ENCODE measurements at places on chromosomes 12 and 14.
A peak's percentile ranks its signal among the peaks of the same experiment; 100 is the strongest.

GRCh38 chr12:120687578-120688289, 785 bp downstream of the MLEC start:
- DNase-seq, result no peak

- DNase-seq, result peak; percentile 43
These were observed 103.8 kb downstream of the OSBPL8 start for GRCh38 chr12:76455582-76456345.

- peak; percentile 52 for DNase-seq
These were observed 94.1 kb downstream of the SLC25A47 start for GRCh38 chr14:100416921-100417860.

- no peak for DNase-seq
These were observed 32.1 kb upstream of the TUBA1A start for GRCh38 chr12:49220972-49221371.

GRCh38 chr14:36479344-36479743, 40.7 kb downstream of the NKX2-1 start:
- DNase-seq, result no peak

DNA sequence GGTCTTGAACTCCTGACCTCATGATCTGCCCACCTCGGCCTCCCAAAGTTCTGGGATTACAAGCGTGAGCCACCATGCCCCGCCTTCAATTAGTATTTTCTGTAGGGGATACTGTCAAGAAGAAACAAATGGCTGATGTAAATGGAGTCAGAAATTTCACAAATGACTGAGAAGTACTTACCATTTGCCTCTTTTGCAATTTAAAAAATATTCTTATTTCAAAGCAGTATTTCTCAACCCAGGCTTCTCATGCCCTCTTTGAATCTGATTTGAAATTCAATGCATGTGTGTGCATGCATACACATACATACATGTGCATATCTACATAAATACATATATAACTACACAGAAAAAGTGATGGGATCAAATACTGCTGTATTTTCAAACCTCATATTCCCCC, 4.4 kb downstream of the PSMA6 start:
- DNase-seq, result no peak

DNA sequence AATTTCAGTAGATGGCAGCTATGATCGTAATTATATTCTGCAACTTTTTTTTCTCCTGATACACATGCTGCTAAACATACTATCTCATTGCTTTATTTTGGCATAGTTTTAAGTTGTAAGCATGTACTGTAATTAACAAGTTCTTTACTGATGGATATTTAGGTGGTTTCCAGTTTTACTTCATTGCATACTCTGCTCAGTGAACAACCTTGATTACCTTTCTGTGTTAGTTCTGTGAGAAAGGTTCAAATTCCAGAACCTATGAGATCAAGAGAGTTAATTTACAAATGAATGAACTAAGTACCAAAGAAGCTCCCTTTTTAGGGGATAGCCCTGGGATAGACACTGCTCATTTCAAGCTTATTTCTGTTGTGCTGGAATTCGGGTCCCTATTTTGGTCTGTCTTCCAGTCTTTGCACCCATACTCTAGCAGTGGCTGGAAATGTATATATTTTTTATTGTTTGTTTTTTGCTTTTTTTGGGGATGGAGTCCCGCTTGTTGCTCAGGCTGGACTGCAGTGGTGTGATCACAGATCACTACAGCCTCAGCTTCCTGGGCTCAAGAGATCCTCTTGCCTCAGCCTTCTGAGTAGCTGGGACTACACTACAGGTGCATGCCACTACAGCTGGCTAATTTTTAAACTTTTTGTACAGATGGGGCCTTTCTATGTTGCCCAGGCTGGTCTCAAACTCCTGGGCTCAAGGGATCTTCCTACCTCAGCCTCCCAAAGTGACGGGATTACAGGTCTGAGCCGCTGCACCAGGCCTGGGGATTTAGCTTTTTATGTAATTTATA, 10.6 kb downstream of the PAPOLA start:
- DNase-seq, result no peak

DNA sequence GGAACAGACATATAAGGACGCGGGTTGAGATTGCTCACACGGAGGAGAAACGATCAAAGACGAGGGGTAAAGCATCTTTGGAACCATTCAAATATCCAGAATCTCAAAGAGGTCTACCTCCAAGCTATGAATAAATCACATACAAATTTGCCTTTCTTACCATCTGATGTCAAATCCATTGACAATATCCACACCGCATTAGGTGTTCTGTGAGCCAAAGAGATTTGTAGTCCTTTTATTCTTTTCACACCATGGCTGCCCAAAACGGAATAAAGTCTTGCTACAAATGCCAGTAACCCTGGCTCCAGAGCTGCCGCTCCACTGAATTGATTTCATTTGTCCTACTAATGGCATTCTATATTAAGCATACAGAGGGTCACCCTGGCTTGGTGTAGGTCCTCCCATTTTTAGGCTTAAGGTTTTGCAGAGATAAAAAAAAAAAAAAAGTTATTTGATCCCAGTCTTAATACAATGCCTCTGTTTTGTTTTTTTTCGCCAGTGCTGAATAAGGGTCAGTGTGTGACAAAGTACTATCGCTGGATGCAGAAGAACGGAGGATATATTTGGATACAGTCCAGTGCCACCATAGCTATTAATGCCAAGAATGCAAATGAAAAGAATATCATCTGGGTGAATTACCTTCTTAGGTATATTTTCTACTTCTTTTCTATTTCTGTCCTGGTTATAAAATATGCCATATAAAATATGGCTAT, 157.3 kb downstream of the EGLN3 start:
- DNase-seq, result no peak

DNA sequence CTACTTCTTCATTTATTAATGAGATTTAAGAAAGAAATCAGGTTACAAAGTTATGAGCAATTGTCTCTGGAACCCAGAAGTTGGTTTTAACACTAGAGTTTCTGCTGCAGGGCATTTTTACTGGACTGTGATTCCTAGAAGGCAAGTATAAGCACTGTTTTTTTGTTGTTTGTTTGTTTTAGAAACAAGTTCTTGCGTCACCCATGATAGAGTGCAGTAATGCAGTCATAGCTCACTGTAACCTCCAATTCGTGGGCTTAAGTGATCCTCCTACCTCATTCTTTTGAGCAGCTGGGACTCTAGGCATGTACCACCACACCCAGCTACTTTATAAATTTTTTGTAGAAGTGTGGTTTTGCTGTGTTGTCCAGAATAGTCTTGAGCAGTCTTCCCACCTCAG, 25.6 kb downstream of the RAP1B start:
- no peak for DNase-seq

DNA sequence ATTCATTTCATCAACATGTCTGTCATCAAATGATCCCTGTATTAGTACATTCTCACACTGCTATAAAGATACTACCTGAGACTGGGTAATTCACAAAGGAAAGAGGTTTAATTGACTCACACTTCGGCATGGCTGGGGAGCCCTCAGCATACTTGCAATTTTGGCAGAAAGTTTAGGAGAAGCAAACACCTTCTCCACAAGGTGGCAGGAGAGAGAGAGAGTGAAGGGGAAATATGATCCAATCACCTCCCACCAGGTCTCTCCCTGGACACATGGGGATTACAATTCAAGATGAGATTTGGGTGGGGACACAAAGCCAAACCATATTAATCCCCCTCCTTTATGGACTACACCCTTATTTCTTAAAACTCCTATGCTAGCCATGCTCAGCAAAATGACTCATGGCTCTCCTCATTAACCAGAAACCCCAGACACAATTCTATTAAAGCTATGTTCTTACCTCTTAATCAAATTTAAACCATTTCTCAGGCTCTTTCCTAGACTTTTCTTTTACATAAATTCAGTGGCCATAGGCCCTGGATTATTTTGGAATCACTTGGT, 932.3 kb downstream of the FLRT2 start:
- DNase-seq, result peak; percentile 3

GRCh38 chr12:107560165-107560898, 125.3 kb upstream of the PWP1 start:
- DNase-seq, result no peak

- DNase-seq, result no peak
These were observed 319.8 kb downstream of the ALG10 start for GRCh38 chr12:34342048-34342447.

GRCh38 chr12:109147954-109148353, 31.6 kb downstream of the ACACB start:
- DNase-seq, result no peak

DNA sequence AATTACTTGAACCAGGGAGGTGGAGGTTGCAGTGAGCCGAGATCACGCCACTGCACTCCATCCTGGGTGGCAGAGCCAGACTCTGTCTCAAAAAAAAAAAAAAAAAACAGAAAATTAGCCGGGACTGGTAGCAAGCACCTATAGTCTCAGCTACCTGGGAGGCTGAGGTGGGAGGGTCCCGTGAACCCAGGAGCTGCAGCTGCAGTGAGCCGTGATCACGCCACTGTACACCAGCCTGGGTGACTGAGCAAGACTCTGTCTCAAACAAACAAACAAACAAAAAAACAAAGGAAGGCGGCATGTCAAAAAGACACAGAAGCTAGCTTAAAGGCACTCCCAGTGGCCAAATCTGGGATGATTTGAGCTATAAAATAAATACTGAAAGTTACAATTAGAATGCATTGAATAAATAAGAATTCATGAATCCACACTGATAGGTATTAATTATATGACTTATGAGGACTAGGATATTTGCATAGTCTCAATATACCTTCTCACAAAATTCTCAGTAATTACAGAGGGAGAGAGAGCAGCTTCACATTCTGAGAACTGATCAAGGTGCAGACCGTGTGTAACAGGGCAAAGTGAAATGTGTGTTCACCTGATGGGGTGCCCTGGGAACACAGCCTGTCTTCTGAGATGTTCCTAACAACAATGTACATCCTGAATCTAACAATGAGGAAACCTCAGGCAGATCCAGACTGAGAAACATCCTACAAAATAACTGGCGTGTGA, 42.7 kb upstream of the GPR132 start:
- DNase-seq, result no peak

DNA sequence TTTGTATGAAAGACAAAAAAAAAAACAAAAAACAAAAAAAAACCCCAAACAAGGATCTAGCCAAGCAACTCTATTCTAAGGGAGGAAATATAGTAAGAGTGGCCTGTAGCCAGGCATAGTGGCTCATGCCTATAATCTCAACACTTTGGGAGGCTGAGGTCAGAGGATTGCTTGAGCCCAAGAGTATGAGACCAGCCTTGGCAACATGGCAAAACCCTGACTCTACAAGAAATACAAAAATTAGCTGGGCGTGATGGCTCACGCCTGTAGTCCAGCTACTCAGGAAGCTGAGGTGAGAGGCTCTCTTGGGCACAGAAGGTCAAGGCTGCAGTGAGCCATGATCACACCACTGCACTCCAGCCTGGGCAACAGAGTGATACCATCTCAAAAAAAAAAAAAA, 47.9 kb downstream of the TMEM117 start:
- DNase-seq, result no peak

- DNase-seq, result no peak
These were observed 99.6 kb upstream of the FOXG1 start for GRCh38 chr14:28666961-28667360.

DNA sequence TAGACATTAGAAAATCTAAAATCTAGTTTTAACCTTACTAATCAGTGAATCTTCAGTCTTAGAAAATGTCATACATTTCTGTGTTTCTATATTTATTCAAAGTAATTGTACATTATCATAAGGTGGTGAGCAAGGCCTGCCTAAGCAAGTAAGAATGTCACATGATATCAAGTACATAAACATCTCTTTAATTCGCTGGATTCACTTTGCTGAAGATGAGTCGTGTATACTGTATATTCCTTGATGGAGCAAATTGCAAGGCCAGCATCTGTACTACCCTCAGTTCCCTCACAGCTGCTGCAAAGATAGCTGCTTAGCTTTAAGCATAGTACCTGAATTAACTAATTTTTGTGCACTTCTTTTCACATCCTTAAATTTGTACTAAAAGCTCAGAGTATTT, 8.5 kb upstream of the AK7 start:
- no peak for DNase-seq

- no peak for DNase-seq
These were observed 53.3 kb downstream of the ACACB start for GRCh38 chr12:109169686-109170085.

DNA sequence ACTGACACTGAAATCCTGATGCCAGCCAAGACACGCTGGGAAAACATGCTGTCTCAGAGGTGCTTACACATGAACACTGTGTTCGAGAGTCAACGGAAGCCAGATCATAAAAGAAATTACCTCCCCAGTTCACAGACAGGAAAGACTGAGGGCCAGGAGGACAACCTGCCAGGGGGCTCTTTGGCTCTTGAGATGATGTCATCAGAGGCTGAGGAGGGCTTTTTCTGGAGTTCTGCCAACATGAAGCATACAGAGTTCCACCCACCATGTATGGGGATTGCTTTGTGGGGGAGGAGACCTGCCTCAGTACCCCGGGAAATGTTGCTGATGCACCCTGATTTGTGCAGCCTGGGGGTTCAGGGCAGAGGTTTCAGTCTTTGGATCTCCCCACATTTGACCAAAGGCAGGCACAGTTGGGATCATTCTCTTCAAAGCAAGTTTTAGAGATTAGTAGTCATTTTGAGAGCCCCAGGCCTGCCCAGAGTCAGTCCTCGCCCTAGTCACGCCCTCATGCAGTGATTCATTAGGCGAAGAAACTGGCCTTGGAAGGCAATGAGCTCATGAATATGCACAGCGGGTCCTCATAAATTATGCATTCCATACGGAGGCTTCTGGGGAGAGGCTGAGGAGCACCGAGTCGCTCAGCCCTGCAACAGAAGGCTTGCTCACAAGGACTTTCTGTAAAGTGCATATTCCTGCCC, 34.9 kb upstream of the EML1 start:
- no peak for DNase-seq

- DNase-seq, result no peak
These were observed 3.7 kb downstream of the CFAP54 start for GRCh38 chr12:96493106-96493505.

GRCh38 chr14:92968291-92969020, 45.5 kb downstream of the CHGA start:
- DNase-seq, result no peak

- no peak for DNase-seq
These were observed 26.9 kb downstream of the TEP1 start for GRCh38 chr14:20386276-20386855.

DNA sequence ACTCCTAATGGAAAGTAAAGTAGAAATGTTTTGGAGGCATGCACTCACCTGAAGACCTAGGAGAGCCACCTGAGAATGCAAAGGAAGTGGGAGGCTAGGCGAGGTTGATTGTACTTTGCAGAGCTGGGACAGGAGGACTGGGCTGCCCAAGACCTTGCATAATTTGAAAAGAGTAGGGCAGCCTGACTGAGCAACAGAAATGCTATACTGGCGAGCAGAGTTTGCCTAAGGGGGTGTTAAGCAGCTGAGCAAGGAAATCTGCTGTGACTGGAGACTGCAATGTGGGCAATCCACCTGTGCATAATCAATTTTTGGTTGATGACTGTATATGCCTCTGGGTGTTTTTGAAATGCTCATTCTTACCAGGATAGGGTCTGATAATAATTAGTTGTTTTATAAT, 834.1 kb downstream of the TRHDE start:
- no peak for DNase-seq

- no peak for DNase-seq
These were observed 9.5 kb downstream of the BDKRB1 start for GRCh38 chr14:96265383-96266095.

GRCh38 chr12:2813214-2814185, 1.0 kb downstream of the ITFG2 start:
- DNase-seq, result peak; percentile 87

GRCh38 chr12:3148366-3149000, 71.3 kb downstream of the TSPAN9 start:
- DNase-seq, result no peak

- no peak for DNase-seq
These were observed 167.8 kb downstream of the TTC7B start for GRCh38 chr14:90648421-90648820.

GRCh38 chr14:69500096-69500495, 15.6 kb downstream of the PLEKHD1 start:
- no peak for DNase-seq

- no peak for DNase-seq
These were observed 555.2 kb downstream of the DIO2 start for GRCh38 chr14:79656056-79656455.

Measured in SK-N-DZ (cell line).